Common myeloid progenitor, CD34-positive (primary cell): ENCODE measurements at places on chromosomes 5 and 9.

- no peak for DNase-seq
These were observed 20.3 kb upstream of the TOR2A start for GRCh38 chr9:127755061-127756060.

GRCh38 chr5:130994496-130995253 is 170.4 kb downstream of the HINT1 start:
- no peak for DNase-seq

GRCh38 chr5:81425569-81425968 is 31.6 kb upstream of the ACOT12 start:
- peak; percentile 57 for DNase-seq

GRCh38 chr5:113397046-113397445 is 37.7 kb downstream of the TSSK1B start:
- DNase-seq = no peak

DNA sequence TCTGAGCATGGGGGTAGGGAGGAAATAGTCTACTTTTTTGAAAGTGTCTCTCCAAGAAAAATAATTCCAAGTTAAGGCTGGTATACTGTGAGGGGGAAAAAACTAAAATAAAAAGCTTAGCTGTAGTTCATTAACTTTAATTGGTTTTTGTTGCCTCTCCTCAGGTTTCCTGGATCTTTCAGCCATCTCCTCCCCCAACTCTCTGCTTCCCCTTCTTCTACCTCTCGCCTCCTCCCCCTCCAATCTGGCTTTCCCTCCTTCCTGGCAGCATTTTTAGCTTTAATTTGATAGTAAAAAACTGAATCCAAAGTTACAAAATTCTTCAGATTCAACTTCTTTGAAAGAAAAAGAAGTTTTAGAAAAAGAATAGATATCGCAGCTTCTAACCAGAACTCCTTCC is 462.6 kb downstream of the CETN3 start:
- DNase-seq = no peak

GRCh38 chr5:173029499-173029921 is 26.6 kb upstream of the CREBRF start:
- DNase-seq = peak; percentile 64
